Epithelial cell of proximal tubule (primary cell): ENCODE measurements at places on chromosomes 11 and 22. TPM values are rescaled to one million over a fixed set of nuclear protein-coding genes. Genes with fewer than 3 reads are reported as not detected.

RAG1 gene
- total RNA-seq, result 1.0 and 2.0 TPM in 2 replicates

PRODH gene
- total RNA-seq, result 1.2 and 2.1 TPM in 2 replicates

OR4X1 gene
- total RNA-seq, result not detected in 2 replicates

HEPN1 gene
- not detected in 2 replicates for total RNA-seq

SLC22A8 gene
- total RNA-seq, result not detected in 2 replicates

TEX54 gene
- total RNA-seq, result not detected in 2 replicates

DEFB131B gene
- total RNA-seq, result not detected in 2 replicates

MYOD1 gene
- not detected in 2 replicates for total RNA-seq

TBX1 gene
- total RNA-seq, result not detected in 2 replicates

RASGRP2 gene
- not detected in 2 replicates for total RNA-seq

NAALADL1 gene
- 14.7 and 27.9 TPM in 2 replicates for total RNA-seq

HPX gene
- 0.06 and 1.0 TPM in 2 replicates for total RNA-seq

OR9Q1 gene
- total RNA-seq, result not detected in 2 replicates

PNPLA3 gene
- total RNA-seq, result 7.6 and 12.4 TPM in 2 replicates

C11orf42 gene
- not detected in 2 replicates for total RNA-seq

VSTM5 gene
- 0.17 and 0.51 TPM in 2 replicates for total RNA-seq

HTATIP2 gene
- 48.8 and 67.6 TPM in 2 replicates for total RNA-seq

EFCAB6 gene
- total RNA-seq, result 0.07 and 0.23 TPM in 2 replicates

DDTL gene
- 2.1 TPM in 1 of 2 replicates, not detected in the other for total RNA-seq

ARHGAP20 gene
- total RNA-seq, result 0.07 and 0.12 TPM in 2 replicates

FOLR2 gene
- not detected in 2 replicates for total RNA-seq

DRD2 gene
- total RNA-seq, result not detected in 2 replicates

LSP1 gene
- 0.58 TPM in 1 of 2 replicates, not detected in the other for total RNA-seq

MS4A6E gene
- not detected in 2 replicates for total RNA-seq

CHRM4 gene
- total RNA-seq, result not detected in 2 replicates

BBS1 gene
- 20.0 and 43.6 TPM in 2 replicates for total RNA-seq

LGR4 gene
- 62.7 and 64.2 TPM in 2 replicates for total RNA-seq

TLCD5 gene
- total RNA-seq, result 4.7 and 23.1 TPM in 2 replicates

CCDC15 gene
- total RNA-seq, result 3.3 and 3.4 TPM in 2 replicates

DSCAML1 gene
- total RNA-seq, result 0.29 and 4.0 TPM in 2 replicates

HTR3A gene
- 0.17 and 0.29 TPM in 2 replicates for total RNA-seq

SAA1 gene
- total RNA-seq, result 46.7 and 69.7 TPM in 2 replicates

OR4C6 gene
- not detected in 2 replicates for total RNA-seq

APOL1 gene
- 5.7 and 7.2 TPM in 2 replicates for total RNA-seq

CDC42EP1 gene
- 102 and 110 TPM in 2 replicates for total RNA-seq
